ENCODE measurements at places on chromosomes 5 and 9.

GRCh38 chr5:134446938-134447337 lies 35.3 kb upstream of the CDKN2AIPNL start:
- DNase-seq, result no peak

DNA sequence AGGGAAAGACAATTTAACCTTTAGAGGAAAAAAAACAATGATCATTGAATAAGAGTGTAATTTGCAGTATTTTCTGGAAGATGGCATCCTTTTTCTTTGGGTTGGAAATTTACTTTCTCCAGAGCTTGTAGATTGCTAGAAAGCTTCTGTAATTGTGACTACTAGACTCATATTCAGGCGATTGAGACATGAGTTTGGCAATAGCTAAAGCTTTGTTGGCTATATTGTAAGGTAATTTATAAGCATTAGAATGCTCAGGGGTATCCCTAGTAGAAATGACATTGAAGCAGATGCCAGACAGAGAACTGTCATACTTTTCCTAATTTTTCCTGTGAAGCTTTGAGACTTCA lies 115.3 kb downstream of the UNC13B start:
- peak; percentile 39 for DNase-seq

DNA sequence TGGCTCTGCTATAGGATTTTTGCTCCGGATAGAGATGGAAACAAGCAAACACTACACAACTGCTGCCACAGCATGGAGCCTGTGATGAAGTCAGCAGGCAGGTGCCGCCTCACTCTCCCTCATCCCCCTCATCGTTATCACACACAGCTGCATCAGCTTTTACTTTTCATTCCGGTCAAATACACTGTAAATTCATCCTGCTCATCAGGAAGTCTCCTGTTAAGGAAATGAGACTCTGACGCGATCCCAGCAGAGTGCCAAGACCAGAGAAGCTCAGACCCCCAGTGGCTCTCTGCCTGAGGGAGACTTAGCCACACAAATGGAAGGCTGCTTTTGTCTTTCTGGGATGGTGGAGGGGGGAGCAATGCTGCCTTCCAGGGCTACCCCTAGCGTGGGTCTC lies 270.2 kb downstream of the ELAVL2 start:
- no peak for DNase-seq

DNA sequence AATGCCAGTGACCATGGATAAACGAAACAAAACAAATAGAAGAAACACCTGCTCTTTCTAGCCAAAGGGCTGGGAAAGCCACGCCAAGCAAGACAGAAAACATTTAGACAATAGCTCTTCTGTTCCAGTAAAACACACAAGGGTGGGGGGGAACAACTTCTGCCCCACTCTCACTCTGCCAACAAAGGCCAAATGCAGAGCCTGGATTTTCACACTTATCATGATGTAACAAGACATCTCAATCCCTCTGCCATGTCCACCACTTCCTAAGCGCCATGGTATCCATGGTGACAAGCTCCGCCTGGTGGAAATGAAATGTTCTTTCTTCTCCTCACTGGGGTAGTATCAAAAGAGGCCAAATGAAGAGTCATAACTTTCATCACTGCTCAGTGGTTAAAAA lies 60.6 kb downstream of the DRD1 start:
- DNase-seq, result no peak

DNA sequence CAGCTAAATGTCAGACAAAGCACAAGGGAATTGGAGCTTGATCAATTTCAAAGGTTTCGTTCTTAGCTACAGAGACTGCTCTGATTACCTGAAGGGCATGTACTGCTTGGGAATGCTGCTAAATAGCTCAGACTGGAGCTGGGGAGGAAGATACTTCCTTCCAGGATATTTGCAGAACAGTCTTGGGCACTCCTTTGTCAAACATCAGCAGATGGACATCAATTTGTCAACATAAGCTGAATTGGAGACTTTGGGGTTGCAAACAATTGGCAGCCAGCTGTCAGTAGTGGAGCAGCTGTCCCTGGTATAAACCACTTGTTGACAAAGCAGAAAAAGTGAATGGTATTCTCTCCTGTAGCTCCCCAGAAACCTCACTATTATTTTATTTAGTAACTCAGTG lies 182.0 kb downstream of the CCDC192 start:
- DNase-seq, result no peak

GRCh38 chr5:154244476-154244875 lies 53.9 kb downstream of the GALNT10 start:
- DNase-seq, result no peak

Data from choroid plexus epithelial cell (primary cell).